CD4-positive, alpha-beta T cell treated with Interleukin-4 for 4 hours (primary cell): ENCODE measurements at places on chromosomes 6 and 20.

- DNase-seq: no peak
Observed at GRCh38 chr20:47453167-47453782, 48.4 kb upstream of the NCOA3 start.

DNA sequence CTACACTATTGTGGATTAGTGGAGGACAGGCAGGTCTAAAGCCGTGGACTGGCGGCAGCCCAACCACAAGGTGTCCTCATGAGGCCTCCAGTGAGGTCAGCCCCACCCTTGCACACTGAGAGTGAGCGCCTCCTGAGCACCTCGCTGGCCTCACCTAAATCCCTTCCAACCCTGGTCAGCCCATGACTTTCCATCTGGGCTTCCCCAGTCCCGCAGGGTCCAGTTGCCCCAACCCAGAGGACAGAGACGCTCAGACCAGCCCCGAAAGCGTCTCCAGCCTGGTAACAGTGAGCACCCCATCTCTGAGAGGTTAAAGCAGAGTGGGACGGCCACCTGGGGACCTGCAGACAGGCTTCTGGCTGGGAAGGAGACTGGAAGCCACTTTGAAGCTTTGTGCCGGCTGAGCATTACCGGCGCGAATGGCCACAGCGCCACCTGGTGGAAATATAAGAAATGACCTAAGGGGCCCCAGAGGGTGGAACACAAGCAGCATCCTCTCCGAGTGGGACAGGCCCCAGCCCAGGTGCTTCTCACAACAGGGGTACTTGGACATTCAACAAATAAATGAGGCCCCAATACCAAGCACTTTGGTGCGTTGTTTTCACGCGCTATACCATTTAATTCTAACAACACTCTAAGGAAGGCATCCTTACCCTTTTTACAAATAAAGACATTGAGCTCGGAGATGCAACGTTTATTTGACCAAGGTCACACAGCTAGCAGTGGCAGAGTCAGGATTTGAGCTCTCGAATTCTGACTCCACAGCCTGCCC, 65.7 kb upstream of the TOP1 start:
- DNase-seq: peak; percentile 73

GRCh38 chr20:46799781-46800408, 90.4 kb downstream of the SLC2A10 start:
- no peak for DNase-seq

DNA sequence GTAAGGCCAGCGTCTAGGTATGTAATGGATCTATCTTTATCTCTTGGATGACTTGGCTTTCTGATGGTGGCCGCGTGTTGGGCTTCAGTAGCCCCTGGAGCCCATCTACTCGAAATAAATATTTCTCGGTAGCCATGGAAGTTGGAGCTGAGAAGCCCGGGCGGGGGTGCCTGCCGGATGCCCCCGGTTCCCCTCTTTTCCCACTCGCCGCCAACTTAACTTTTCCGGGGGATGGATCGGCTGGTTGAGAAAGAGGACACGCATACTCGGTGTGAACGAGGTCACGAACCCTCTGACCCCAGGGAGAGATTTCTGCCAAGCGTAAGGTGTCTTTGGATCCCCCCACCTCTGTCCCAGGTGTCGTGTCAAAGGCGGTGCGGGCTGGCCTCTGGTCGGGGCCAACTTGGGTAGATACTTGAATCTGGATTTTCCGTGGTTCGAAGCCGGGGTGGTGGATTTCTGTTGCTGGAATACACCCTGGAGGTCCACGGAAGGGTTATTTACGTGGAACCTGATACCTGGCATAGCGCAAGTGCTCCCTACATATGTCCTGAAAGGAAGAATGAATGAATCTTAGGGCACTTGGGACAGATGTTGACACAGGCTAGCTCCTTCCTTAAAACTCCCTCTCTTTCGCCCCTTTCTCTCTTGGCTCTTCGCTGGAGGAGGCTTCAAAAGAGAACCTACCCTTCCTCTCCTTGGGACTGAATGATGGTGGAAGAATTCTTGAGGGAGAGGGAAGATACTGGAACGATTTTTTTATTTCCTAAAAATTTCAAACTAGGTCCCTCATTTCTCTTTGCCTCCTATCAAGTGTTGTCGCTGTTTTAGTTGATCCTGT, 996 bp downstream of the DOK5 start:
- DNase-seq: no peak

- no peak for DNase-seq
Observed at GRCh38 chr6:162387718-162388382, 339.7 kb downstream of the PRKN start.

DNA sequence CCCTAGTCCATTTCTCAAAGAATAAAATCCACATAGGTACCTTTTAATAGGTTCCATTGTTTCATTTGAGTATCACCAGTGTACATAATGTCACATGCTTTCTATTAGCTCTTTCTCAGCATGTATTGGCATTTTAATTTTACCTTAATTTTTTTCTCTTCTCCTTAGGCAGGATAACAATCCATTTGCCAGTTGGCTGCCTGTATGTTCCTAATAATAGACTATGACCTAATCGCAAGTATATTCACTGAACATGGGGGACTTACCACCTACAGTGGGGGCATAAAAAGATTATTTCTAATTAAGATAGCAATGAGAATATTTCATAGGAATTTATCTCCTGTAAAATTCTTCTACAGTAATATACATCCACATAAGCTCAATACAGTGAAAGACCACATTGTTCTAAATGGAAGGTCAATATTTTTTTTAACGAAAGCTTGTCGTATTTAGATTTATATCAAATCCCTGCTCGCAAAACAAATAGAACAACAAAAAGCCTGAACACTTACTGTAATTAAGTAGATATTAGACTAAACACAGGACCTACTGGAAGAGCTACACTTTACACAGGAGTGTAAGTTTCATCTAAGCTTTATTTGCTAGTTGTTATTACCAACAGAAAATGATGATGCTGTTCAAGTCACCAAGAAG, 76.4 kb downstream of the OGFRL1 start:
- DNase-seq: no peak

GRCh38 chr6:11164717-11165646, 53.5 kb upstream of the ERVFRD-1 start:
- no peak for DNase-seq

DNA sequence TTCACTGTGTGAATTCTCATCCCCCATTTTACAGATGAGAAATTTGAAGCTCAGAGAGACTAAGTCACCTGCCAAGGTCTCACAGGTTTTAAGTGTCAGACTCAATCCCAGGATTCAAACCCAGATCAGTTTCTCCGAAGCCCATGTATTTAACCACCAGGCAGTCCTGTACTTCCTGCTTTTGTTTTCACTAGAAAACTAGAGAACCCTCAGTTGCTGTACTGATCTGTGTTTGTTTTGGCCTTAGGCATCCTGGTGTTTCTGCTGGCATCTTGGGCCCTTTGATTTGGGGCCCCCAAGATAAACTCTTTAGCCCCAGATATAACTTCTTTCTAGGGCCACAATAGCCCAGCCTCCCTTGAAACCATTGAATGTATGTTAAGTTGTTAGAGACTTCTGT, 36.5 kb downstream of the PPP1R16B start:
- peak; percentile 71 for DNase-seq

- no peak for DNase-seq
Observed at GRCh38 chr6:129184808-129185366, 301.9 kb downstream of the LAMA2 start.

GRCh38 chr6:89910902-89911240, 16.6 kb downstream of the GJA10 start:
- DNase-seq: no peak

- no peak for DNase-seq
Observed at GRCh38 chr6:109079981-109080380, 14.7 kb downstream of the SESN1 start.

DNA sequence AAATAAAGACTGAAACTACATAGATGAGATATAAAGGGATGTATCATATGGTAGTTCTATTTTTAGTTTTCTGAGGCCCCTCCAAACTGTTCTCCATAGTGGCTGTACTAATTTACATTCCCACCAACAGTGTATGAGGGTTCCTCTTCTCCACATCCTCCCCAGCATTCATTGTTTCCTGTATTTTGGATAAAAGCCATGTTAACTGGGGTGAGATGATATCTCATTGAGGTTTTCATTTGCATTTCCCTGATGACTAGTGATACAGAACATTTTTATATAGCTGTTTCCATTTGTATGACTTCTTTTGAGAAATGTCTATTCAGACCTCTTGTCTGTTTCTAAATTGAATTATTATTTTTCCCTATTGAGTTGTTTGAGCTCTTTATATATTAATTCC, 229.3 kb downstream of the RFPL4B start:
- no peak for DNase-seq

GRCh38 chr6:79230149-79230548, 4.3 kb downstream of the HMGN3 start:
- no peak for DNase-seq

GRCh38 chr20:53608456-53609452, 15.1 kb upstream of the ZNF217 start:
- no peak for DNase-seq

DNA sequence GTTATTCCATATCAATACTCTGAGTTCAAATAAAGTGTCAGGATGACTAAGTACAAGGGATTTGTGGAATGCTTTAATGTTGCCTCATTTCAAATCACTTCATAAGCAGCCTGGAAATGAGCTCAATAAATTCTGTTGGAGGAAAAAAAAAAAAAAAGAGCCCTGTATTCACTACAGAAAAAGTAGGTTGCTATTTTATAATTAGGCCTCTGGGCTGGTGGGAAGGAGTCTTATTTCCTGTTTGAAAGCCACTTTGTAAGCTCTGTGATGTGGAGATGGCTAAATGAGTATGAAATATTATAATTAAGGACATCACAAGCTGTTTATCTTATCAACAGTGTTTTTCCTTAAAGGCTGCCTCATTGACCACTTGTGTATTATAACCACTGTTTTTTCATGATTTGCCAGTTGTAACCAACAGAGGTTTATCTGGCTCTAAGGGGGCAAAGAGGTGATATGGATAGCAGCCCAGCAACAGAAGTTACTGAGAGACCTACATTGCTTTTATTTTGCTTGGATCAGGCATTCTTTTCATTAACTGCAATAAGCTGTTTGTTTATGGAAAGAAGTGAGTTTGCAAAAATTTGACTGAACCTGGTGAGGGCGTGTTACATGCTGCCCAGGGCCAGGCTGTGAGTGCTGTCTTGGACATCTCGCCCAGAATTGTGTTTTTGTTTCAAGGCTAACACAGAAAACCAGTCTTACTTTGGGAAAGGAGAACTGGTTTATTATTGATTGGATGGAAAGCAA, 563.3 kb upstream of the MAP3K7 start:
- DNase-seq: no peak

DNA sequence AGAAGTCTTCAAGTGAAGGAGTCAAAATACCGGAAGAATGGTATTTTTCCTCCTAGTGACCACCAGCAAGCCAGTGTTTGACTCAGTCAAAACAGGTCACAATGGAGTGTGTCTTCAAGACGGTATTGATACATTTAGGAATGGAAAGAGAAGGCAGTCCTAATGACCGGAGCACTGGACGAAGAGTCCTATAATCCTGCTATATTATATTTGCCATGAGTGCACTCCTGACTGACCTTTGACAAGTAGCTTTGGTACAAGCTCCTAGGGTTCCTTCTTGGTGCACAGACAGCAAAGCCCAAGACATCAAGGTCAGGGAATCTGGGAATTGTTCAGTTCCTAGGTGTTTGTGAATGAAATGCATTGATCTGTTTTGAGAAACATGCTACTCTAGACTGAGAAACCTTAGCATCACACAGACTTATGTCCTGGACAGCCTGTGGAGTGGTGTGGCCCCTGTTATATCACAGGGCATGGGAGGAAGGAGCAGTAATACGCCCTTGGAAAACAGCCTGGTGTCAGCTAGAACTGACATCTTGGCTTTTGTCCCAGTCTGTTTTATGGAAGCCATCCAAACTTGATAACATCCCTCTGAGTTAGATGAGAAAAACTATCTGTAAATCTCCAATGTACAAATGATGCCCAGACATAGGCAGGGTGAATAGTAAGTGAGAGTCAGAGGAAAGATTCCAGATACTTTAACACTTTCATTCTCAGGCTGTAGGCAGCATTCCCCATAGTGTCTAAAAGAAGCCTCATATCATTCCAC, 18.5 kb downstream of the NOX3 start:
- DNase-seq: no peak

DNA sequence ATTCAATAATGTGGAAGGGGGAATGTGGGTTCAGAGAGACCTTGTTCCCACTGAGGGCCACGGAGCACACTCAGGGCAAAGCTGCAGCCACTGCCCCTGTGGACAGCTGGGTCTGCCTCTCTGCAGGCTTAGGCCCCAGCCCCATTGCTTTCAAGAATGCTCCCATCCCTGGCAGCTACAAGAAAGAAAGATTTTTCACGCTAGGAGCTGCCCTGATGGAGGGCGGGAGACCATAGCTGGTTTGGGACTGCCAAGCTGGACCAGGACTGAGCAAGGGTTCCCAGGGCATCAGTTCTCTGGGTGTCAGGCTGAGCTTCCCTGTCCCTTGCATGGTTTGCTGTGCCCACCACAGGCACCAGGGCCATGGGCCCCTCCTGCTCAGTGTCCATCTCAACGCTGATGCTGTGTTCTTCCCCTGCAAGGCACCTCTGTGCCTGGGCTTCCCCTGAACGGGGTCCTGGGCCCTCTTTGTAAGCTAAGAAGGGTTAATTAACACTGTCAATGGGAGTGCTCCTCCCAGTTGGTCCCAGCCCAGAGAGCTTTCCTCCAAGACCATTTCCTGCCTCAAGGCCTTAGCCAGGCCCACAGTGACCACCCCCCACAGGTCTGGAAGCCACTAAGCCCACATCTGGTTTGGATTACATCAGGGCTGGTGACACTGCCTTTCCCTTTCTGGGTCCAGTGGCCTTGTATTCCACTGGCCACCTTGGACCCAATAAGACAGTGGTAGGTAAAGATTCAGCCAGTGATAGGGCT, 8.4 kb downstream of the FOXS1 start:
- DNase-seq: no peak

DNA sequence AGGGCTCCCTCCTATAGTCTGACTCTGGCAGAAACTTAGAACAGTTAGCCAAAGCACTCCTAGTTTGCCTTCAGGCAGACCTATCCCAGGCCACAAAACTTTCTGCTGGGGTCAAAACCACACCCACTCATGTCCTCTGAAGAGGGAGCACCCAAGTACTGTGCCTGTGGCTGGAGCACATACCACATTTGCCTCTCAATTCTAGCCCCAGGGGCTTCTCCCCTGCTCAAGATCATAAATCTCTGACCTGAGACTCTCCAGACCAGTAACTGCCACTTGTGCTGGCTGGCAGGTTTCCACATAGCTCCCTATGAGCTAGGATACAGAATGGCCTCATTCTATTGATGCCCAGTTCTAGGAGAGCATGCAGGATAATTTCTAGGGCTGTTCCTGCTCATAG, 781.0 kb downstream of the EYS start:
- DNase-seq: no peak

DNA sequence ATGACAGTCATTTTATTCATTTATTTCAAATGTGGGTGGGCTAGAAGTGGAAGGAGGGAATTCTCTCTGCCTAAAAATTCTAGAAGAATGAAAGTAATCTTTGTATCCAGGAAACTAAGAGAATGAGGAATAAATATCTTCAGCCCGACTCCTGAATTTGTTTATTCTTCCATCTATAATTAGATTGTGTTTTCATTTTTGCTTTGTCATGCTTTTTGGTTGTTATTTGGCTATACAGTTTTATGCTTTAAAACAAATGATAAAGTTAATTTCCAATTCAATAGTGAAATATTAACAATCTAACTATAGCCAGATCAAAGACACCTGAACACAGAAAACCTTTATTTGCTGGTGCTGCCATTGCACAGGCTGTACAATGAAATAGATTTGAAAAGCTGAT, 521.3 kb downstream of the KIF16B start:
- no peak for DNase-seq

- DNase-seq: no peak
Observed at GRCh38 chr20:57198132-57199072, 68.0 kb downstream of the BMP7 start.

- no peak for DNase-seq
Observed at GRCh38 chr20:58713801-58714339, 21.3 kb downstream of the NPEPL1 start.

- no peak for DNase-seq
Observed at GRCh38 chr6:118876814-118877213, 17.1 kb upstream of the ASF1A start.
